ENCODE measurements at places on chromosomes 12 and 14.

GRCh38 chr14:53338192-53338591 is 185.1 kb upstream of the DDHD1 start:
- no peak for DNase-seq

DNA sequence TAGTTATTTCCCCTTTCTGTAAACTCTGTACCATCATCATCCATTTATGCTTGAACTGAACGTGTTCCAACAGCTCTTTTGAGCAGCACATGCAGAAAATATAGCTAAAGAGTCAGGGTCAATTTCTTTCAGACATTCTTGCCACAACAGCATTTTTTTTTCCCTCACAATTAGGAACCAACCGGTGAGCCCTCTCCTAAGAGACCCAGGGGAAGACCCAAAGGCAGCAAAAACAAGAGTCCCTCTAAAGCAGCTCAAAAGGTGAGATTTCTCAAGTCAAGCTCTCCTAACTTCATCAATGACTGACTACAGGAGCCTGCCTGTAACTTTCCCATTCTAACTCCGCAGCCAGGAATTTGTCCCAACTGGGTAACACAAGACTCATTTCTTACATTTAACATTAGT is 3.5 kb downstream of the HMGA2 start:
- DNase-seq, result no peak

DNA sequence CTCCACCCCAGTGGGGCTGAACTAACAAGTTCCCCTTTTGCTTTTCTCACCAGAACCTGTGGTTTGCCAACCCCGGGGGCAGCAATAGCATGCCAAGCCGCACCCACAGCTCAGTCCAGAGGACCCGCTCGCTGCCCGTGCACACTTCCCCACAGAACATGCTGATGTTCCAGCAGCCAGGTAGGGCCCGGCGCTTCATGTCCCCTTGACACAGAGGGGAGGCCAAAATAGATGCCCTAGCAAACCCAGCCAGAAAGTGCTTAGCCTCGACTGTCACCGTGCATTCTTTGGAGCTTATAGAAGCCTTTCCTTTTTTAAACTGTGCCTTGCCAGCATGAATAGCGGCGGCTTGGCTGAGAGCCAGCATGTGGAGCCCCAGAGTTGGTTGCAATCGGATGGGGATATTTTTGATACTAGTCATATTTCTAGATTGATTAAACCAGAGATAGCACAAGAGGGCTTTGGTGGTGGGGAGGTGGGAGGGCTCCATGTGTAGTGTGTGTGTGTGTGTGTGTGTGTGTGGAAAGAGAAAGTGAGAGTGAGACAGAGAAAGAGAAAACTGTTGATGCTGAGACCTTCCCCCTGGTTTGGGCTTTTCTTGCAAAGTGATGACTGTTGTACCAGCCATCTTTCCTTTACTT is 126.1 kb downstream of the GCH1 start:
- no peak for DNase-seq

GRCh38 chr12:92085736-92086040 is 60.0 kb downstream of the BTG1 start:
- no peak for DNase-seq

DNA sequence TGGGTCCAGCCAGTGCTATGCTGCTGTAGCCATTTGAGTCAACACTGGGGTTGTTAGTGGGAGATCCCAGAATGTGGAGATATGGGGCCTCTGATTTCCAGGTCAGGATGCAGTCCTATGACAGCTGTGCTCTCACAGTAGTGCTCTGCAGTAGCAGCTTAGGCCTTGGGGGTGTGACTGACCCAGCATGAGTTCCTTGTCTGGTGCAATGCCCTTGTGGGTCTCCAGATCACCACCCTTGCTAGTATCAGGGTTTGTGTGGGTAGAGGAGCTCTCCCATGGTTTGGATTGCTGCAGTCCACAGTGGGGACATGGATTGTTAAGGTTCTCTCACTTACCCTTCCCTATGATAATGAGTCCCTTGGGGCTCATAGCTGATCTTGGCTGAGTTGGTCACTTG is 113.7 kb downstream of the RAD51B start:
- DNase-seq, result no peak
